ENCODE measurements at places on chromosomes 1 and 21.

DNA sequence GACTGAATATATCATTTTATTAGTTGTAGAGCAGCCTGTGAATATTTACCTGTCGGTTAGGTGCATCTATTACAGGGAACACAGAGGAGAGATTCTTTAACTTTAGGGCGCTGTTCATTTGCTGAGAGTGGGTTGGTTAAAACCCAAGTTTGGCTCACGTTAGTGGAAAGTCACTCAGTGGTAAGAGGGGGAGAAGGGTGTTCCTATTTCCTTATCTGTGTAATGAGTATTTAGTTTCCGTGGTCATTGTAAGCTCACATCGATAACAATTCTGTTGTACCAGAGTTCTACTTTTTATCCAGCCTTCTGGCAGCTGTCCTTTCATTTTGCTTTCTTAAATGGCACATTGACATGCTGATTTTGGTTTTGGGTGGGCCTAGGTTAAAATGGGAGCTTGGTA is 773.2 kb upstream of the ADAMTS5 start:
- DNase-seq = no peak

DNA sequence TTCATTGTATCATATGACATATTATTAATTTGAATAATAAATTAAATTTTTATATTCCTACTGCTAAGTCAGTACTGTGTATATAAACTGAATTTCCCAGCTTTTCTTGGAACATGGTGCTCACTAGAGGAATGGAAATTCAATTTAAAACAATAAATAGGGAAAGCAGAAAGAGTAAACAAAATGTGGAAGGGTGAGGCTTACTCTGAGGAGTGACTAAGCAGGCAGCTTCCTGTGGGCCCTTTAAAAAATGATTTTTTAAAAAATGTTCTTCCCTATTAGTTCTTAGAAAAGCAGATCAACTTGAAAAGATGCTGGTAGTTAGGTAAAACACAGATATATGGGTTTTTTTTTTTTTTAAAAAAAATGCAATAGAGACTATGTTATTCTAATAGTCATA is 49.5 kb upstream of the S1PR1 start:
- no peak for DNase-seq

DNA sequence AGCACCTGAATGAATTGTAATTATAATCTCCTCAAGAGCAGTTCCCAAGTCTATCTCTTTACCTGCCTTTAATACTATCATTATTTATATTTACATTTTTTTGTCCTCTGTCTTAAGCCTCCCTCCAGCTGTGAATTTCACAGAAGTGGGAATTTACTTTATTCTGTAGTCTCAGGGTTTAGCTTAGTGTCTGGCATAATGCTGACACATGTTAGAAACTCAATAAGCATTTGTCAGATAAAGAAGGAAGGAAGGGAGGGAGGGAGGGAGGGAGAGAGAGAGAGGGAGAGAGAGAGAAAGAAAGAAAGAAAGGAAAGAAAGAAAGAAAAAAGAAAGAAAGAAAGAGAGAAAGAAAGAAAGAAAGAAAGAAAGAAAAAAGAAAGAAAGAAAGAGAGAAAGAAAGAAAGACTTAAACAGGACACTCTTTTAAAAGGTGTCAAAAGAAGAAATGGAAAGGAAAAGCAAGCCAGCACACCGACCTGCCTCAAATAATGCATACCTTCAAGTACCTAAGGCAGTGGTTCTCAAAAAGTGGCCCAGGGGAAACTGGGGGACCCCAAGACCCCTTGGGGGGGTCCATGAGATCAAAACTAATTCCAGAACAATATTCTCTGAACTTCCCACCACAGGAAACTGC is 1.8 kb upstream of the PGLYRP4 start:
- DNase-seq = no peak

GRCh38 chr1:221478050-221478949 is 263.6 kb downstream of the DUSP10 start:
- DNase-seq = no peak

DNA sequence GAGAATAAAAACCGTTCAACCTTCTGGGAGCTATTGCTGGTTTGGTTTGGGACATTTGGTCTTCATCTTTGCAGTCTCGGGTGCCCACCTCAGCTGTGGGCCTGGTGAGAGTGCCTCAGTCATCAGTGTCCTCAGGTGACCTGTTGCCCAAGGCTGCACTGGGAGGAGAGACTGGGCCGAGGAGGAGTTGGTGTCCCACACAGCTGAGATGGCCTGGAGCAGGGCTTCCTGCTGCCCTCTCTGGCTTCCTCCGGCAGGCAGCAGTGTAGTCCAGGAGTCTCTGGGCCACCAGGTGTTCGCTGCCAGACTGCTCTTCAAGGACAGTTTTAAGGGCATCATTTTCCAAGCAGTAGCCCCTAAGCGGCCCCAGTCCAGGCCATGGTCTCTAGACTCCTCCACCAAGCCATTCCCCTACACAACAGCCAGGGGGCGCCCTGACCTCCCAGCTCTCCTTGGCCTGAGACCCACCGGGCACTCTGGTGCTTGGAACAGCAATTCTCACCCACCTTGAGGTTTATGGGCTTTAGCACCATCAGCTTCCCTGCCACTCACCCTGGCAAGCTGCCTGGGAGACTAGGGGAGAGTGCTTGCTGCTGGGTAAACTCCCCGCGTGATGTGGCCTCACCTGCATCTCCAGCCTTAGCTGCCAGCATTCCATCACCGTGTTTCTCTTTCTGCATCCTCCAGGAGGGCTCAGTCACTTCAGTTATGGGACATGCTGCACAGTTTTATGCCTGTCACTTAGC is 9.1 kb upstream of the SYTL1 start:
- no peak for DNase-seq

DNA sequence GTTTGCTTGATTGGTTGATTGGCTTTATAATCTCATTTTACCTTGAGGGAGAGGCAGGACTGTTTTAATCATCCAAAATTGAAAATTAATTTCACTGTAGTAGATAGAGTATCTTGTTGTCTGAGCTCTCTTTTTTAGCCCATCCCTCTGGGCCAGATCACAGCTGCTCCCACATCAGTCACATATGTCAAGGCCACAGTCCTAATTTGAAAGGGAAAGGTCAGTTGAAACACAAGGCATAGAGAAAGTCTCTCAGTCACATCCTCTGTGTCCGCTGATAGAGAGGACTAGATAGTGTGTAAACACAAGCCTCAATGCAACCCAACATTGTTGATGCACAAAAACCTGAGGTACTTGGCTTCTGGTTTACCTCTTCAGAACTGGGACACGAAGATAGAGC is 6.8 kb downstream of the C1orf74 start:
- DNase-seq = no peak

DNA sequence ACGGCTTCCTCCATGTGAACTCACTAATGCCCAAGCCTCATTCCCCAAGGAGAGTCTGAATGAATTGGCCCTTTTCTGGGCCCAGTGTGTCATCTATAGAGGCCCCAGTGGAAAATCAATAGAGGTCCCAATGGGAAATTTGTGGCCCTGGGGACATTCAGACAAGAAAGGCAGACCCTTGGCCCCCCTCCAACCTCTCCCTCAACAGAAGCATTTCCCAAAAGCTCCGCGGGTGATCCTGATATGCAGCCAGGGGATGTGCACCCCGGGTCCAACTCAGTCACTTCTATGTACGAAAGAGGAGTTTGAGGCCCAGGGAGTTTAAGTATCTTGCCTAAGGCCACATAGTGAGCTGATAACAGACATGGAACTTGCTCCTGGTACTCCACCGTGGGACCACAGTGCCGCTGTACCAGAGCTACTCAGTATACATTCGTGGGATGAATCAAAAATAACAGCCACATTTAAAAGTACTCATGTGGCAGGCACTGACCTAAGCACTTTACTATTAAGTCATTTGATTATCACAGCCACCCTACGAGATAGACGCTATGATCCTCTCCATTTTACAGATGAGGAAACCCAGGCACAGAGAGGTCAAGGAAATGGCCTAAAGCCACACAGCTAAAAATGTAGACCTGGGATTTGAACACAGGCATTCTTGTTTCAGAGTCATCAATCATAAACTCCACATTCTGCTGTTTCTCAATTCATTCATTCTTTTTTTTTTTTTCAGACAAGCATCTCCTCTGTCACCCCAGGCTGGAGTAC is 8.5 kb downstream of the EPHA2 start:
- DNase-seq = no peak

DNA sequence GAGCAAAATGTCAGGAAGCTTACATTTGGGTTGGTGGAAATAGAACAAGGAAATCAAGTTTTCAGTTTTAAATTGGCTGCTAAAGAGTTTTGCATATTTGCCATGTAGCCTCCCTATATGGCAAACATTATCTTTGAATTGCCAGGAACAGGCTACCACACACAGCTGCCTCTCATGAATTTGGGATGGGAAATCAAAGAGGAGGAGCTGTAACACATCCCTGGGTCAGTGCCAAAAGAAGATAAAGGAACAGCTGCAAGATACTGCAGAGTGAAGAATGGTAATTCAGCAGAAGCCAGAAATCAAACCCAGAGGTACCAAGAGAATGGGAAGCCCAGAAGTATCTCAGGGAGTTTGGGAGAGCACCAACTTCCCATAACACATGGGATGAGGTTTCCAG is 18.6 kb upstream of the RASAL2 start:
- no peak for DNase-seq

GRCh38 chr1:22414244-22414751 is 37.4 kb upstream of the ZBTB40 start:
- DNase-seq = no peak

GRCh38 chr21:46146856-46147255 is 8.5 kb downstream of the FTCD start:
- DNase-seq = no peak

GRCh38 chr1:181669246-181669645 is 185.9 kb downstream of the CACNA1E start:
- no peak for DNase-seq

GRCh38 chr1:177289532-177289931 is 118.8 kb downstream of the BRINP2 start:
- DNase-seq = no peak

- DNase-seq = no peak
Measured at GRCh38 chr1:7541629-7542028, 229.5 kb upstream of the VAMP3 start.

DNA sequence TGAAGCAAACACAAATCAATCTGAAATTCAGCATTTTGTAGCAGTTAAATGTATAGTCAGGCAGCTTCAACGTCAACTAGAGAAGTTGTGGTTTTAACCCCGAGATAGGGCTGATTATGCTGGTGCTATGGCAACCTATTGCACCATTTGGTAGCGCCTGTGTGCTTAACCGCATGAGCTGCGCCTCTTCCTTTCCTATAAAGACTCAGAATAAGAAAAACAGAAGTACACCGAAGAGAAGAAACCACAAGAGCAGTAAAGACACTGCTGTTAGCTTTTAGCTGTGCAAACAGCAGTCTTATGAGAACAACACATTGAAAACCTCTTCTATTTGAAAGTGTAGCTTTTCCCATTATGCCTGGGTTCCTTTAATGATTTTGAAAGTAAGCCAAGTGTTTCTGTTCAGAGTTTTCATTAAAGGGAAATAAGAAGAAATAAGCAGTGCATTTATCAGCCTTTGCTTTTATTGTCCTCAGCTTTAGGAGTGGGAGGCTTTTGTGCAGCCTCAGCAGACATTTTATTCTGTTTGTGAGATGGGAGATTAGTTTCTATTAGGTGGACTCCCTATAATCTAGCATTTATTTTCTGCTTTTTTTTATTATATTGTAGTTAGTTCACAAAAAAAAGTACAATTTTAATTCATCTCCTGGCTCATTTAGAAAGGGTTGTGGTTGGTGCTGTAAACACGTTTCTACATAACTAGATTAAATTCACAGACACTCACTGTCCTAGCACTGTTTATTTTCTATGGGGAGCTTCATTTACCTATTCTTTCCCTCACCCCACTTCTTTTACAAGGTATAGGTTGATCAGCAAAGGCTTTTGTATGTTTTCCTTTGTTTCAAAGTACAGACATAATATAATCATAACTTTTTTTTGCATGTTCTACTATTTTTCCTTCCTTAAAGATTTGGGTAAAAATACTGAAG is 43.3 kb downstream of the PTPRC start:
- DNase-seq = no peak
